Umbilical cord (tissue), 2 donors: ENCODE measurements at places on chromosomes 3 and 15. TPM values are rescaled to one million over a fixed set of nuclear protein-coding genes. Genes with fewer than 3 reads are reported as not detected.
A peak's percentile ranks its signal among the peaks of the same experiment; 100 is the strongest.

KLHL40 gene
- total RNA-seq, result not detected

LRRC34 gene
- 22.4 TPM for total RNA-seq

DOCK3 gene
- total RNA-seq, result 0.72 TPM

BCL6 gene
- total RNA-seq, result 7.7 TPM

KBTBD13 gene
- not detected for total RNA-seq

P4HTM gene
- 53.0 TPM for total RNA-seq

CLDN16 gene
- 0.24 TPM for total RNA-seq

C3orf85 gene
- total RNA-seq, result 2.6 TPM

SLC22A14 gene
- total RNA-seq, result 0.96 TPM

KLHL6 gene
- total RNA-seq, result 4.3 TPM

CKMT1B gene
- not detected for total RNA-seq

PARP14 gene
- total RNA-seq, result 28.9 TPM

KNL1 gene
- 13.0 TPM for total RNA-seq

AMIGO3 gene
- 2.4 TPM for total RNA-seq

CCR3 gene
- total RNA-seq, result 41.7 TPM

DCLK3 gene
- total RNA-seq, result 3.1 TPM

TUSC7 gene
- total RNA-seq, result 2.9 TPM

DNA sequence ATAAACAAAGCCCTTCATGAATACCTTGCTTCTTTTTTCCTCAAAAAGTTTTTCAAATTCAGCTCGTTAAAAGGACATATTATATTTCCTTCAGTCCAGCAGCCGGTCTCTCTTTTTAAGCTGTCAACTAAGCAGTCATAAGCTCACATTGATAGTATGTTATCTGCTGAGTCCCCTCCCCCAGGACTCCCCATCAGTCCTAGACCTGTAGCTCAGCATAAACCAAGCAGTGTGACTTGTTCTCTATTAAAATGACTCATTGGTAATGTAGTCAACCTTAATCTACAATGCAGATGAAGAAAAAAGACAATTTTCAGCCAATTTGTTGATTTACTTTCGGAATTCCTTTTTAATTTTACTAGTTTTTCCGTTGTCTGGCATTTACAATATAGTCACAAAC is 483.8 kb downstream of the MECOM start:
- no peak for DNase-seq

- DNase-seq, result no peak
These were observed 32.9 kb upstream of the CYP11A1 start for GRCh38 chr15:74400313-74400860.

DNA sequence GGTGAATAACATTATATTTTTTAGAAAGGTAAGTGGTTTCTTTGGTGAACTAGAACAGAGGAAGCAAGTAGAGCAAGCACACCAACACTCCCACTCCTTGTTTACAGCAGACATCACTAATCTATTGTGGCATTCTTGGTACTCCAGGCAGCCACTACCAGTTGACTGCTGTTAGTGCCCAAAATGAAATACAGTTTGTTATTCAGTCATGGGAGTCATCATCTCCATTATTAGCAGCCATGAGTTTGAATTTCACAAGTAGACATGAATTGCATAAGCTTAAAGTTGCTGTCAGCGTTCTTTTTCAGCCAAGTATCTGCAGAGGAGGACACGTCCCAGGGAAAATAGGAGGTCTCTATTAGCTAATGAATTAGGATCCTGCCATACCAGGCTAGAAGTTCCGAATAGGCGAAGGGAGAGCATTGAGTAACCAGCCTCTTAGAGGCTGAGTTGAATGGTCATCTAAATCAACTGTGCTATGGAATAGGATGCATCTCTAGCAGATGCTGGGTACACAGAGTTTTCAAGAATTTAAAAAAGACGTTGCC is 252.7 kb upstream of the ICE2 start:
- DNase-seq, result no peak

GRCh38 chr3:73685061-73685460 is 60.3 kb upstream of the PDZRN3 start:
- DNase-seq, result no peak

GRCh38 chr15:70633991-70634390 is 129.4 kb downstream of the UACA start:
- DNase-seq, result peak; percentile 97

DNA sequence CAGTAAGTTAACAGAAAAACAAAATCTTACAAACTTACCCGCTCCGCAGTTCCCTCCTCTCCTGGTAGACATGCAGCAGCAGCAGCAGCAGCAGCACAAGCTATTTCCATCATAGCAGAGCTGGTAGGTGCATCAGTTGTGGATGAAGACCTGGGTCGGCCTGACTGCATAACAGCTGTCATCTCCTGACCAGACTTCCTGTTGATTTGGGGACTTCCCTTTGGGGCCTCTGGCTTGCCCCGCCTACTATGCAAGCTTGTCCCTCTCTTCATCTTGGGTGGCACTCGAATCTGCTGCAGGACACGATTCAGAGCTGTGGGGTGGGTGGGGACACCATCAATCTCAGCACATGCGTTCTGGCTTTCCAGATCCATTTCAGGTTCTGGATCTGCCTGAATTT is 65.7 kb downstream of the TMCC1 start:
- DNase-seq, result no peak

DNA sequence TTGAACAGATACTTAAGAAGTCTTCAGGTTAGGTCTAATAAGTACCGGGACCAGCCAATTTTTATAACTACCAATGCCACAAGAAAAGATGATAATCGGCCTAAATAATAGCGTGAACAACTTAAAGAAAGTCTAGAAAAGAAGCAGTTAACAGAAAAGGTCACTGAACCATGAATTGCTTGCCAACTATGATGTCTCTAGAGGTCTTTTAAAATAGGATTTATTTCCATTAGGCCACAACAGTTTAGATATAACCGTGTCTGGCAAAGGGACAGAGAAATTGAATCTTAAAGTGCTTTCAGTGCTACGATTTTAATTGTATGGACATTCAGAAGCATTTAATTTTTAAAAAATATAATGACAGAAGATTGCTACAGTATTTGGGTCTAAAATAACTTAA is 1070.4 kb downstream of the ROBO1 start:
- peak; percentile 10 for DNase-seq

DNA sequence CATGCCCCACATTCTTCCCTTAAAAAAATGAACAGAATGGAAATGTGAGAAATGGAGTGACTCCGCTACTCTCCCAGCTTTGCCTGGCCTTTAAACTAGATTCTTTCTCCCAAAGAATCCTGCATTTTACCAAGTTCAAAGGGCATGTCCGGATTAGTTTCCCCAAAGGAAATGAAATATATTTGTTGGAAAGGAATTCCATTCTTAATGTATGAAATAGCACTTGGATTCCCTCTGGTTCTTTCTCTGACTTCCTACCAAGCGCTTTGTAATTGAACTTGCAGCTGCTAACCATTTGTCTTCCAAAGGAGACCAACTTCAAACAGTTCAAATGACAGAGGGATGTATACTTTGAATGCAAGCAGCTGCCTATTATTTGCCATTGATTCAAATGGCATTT is 18.9 kb downstream of the MAP2K1 start:
- peak; percentile 17 for DNase-seq

DNA sequence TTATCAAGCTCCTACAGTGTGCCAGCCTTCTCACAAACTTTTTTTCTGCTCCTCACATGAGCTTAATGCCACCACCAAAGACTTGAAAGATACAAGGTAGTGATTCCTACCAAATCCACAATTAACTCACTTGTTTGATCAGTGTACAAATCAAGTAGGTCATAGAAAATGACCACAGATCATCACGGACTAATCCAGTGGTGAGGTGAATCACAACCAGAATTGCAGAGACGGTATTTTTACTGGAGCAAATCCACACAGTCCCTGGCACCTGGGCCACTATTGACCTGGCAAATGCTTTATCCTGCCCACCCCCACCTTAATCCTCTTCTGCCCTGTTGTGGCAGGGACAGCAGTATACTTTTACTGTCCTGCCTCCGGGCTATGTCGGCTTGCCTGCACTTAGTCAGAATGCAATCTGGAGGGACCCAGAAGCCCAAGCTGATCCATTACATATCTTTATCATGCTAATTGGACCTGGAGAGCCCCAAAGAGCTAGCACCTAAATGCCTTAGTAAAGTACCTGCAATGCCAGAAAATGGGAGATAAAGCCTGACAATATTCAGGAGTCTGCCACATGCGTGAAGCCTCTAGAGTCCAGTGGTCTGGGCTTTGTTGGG is 83.9 kb upstream of the CDV3 start:
- DNase-seq, result no peak

GRCh38 chr3:126865736-126866135 is 117.2 kb upstream of the PLXNA1 start:
- no peak for DNase-seq

DNA sequence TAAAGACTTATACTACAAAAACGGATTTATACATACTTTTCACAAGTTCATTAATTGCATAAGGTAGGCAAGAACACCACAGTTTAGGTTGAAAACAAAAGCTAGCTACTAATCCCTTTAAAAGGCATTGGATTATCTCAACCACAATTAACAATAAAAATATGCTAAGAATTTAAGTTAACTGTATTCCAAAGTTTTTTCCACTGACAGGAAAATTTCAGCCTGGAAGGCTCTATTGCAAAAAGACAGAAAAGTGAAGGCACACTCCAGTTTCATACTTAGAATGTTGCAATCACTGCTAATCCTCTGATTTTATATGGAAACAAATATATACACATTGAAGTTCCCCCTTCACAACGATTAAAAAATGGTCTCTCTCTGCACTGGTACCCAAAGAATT is 71.5 kb downstream of the TJP1 start:
- no peak for DNase-seq

- no peak for DNase-seq
These were observed 66.7 kb downstream of the C3orf80 start for GRCh38 chr3:160291909-160292299.

DNA sequence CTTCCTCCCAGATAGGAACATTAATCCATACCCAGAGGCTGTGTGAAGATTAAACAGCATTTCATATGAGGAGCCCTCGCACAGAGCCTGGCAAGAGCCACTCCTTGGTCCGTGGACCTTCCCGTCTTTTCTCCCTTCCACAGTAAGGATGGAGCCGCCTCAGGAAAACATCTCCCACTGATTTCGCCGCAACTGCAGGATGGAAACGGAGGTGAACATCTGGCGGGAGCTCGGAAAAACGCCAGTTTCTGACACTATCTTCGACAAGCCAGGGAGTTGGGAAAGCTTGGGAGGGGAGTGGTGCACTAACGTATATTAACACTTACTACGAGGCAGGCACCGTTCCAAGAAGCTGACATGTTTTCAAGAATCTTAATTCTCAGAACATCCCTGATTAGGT is 157.9 kb downstream of the XXYLT1 start:
- no peak for DNase-seq

- no peak for DNase-seq
These were observed 18.7 kb downstream of the USF3 start for GRCh38 chr3:113677737-113678136.

- no peak for DNase-seq
These were observed 357.7 kb upstream of the NR2F2 start for GRCh38 chr15:95972812-95973211.

DNA sequence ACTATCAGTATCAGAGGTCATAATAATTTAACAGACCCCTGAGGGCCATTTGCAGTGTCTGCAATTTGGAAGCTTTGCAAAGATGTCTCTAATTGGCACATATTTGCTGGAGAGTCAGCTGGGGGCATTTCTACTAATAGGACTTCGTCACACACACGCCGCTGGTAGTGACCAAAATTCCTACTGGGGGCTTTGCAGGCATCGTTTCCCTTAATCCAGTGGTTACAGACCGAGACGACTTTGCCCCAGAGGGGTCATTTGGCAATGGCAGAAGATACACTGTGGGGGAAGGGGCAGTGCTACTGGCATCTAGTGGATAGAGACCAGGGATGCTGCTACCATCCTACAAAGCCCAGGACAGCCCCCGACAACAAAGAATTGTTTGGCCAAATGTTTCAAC is 151.0 kb upstream of the LRTM1 start:
- no peak for DNase-seq

- no peak for DNase-seq
These were observed 128.4 kb upstream of the HACD2 start for GRCh38 chr3:123713211-123713610.

- DNase-seq, result no peak
These were observed 22.0 kb downstream of the ASTE1 start for GRCh38 chr3:131004603-131005002.

DNA sequence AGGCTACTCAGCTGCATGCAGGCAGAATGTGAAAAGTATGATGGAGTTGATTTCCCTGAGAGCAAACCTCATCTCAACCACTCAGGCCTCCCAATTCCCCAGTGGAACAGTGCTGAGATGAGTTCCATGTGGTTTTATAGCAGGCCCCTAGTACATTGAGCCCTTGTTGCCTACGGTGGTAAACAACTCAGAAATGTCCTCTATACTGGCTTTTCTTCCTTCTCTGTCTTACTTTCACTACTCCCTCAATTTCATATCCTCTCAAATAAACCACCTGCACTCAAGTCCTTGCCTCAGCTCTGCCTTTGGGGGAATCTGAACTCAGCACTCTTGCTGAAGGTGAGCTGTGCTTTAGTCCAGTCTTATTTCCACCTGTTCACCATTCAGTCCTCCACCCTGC is 399.9 kb downstream of the PDCD6IP start:
- no peak for DNase-seq

DNA sequence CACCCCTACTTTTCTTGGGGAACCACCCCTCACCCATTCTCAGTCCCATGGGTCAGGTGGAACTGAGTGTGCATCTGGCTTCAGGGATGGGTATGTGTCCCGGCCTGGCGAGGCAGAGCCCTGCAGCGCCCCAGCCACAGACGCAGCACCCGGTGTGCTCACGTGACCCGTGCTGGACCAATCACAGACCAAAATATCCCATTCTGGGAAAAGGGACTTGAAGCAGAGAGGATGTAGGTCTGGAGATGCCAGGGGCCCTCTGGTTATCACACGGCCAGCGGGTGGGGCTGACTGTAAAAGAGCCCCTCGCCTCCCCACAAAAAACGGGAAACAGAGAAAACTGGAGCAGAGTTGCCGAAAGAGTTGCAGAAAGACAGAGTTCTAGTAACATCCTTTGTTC is 138.0 kb upstream of the RAD18 start:
- peak; percentile 33 for DNase-seq
